ENCODE measurements at places on chromosomes 5 and 9.
A peak's percentile ranks its signal among the peaks of the same experiment; 100 is the strongest.

DNA sequence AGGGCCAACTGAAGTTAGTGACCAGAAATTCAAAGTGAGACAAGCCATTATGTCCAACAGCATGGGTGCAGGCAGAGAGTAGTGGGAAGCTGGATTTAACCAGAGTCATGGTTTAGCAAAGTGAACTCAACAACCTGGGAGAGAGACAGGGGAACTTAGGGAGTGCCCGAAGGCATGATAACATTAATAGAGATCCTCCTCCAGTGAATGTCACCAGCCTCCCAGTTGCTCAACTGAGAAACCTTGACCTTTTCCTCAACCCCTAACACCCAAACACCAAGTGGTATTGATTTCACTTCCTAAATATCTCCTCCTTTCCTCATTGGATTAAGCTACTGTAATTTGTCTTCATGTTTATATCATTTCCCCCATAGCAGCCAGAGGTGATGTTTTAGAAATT lies 42.6 kb downstream of the HMGCS1 start:
- H3K27ac ChIP-seq: no peak overlapping the region
- H3K4me1 ChIP-seq: no peaks in the 10 kb centered on the region
- no peaks in the 10 kb centered on the region for H3K36me3 ChIP-seq
- no peaks in the 10 kb centered on the region for H3K27me3 ChIP-seq
- DNase-seq: no peak

GRCh38 chr5:87877023-87877422 lies 391.6 kb downstream of the TMEM161B start:
- H3K27ac ChIP-seq: no peak overlapping the region
- no peak overlapping the region for H3K4me3 ChIP-seq
- no peaks in the 10 kb centered on the region for H3K36me3 ChIP-seq
- no peak for DNase-seq
- H3K27me3 ChIP-seq: no peaks in the 10 kb centered on the region

- no peak for DNase-seq
- no peak overlapping the region for H3K27ac ChIP-seq
- H3K4me3 ChIP-seq: no peak overlapping the region
- no peaks in the 10 kb centered on the region for H3K27me3 ChIP-seq
Measured at GRCh38 chr5:163596608-163597315, 91.3 kb downstream of the MAT2B start.

DNA sequence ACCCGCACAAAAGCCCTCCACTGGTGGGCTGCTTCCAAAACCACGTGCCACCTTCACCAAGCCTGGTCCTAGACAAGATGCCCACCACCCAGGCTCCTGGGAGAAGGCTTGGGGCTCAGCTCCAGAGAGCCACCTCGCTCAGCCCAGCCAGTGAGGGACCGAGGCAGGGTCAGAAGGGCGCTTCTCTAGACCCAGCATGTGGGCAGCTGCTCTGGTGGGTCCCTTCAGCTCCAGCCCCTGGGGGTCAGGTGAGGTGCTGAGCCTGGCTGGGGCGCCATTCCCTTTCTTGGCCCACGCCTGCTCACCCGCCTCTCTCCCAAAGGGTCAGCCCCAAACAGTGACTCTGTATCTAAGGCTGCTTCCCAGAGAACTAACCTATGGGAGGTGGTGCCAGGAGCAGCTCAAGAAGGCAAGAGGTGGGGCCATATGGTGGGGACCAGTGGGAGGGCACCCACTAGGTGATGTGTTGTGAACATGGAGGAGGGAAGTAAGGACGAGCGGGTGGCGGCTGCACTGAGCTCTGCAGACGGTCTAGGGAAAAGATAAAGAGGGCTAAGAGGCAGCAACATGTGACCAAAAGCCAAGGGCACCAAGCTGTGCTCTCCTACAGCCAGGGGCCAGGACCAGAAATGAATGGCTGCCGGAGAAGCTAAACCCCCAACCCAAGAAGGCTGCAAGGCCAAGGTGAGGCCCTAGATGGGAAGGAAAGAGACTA lies 79.3 kb downstream of the CAMSAP1 start:
- no peak for DNase-seq
- H3K27me3 ChIP-seq: no peaks in the 10 kb centered on the region
- H3K4me1 ChIP-seq: no peaks in the 10 kb centered on the region
- no peak overlapping the region for H3K4me3 ChIP-seq
- peaks cover 32% of the 10 kb centered on the region for H3K36me3 ChIP-seq
- H3K27ac ChIP-seq: no peak overlapping the region

DNA sequence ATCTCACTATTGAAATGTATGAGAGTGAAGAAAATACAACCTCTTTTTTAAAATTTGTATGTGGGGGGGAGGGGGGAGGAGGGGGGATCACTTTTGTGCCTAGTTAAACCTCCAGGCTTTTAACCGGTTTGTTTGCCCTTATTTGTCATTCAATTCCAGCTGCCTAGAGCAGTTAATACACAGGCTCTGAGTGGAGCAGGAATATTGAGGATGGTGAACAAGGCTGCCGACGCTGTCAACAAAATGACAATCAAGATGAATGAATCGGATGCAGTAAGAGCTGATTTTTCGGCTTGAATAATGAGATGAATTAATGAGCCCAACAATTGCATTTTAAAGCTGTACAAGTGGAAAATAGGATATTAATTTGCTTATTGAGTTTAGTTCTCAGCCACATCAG lies 28.7 kb upstream of the SNX24 start:
- DNase-seq: no peak
- H3K36me3 ChIP-seq: peaks cover 37% of the 10 kb centered on the region
- H3K27ac ChIP-seq: no peak overlapping the region

DNA sequence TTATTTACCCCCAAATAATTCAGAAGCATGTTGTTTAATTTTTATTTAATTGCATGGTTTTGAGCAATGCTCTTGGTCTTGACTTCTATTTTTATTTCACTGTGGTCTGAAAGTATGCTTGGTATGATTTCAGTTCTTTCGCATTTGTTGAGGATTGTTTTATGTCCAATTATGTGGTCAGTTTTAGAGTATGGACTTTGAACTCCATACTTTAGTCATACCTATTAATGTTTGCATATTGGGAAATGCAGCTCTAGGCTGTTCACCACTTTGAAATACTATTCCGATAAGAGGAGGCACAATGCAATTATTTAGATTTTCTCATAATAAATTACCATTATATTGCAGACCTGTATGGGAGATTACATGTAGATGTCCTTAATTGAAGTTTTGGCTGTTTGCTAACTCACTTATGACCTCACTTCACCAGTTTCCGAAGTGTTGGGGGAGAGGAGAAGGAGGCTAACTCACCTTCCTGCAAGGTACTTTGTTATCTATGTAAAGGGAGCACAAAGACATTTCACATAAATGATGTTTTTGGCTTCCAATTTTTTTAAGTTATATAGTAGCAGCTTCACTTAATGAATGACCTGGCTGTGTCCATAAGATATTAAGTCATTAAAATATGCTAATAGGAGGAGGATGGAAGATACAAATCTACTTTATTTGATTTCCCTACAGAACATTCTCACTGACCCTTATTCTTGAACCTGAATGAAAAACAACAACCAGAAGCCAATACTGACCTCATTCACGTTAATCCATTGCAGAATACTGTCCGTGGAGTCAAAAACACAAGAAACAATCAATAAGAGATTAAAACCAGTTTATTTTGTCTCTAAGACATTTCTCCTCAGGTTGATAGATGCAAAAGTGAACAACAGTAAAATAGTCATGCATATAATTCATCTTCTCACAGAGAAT lies 970.3 kb upstream of the ARRDC3 start:
- no peaks in the 10 kb centered on the region for H3K27me3 ChIP-seq
- DNase-seq: no peak
- no peak overlapping the region for H3K27ac ChIP-seq
- no peaks in the 10 kb centered on the region for H3K36me3 ChIP-seq
- no peaks in the 10 kb centered on the region for H3K4me1 ChIP-seq

- no peaks in the 10 kb centered on the region for H3K4me1 ChIP-seq
- no peak overlapping the region for H3K4me3 ChIP-seq
- H3K36me3 ChIP-seq: no peaks in the 10 kb centered on the region
- no peaks in the 10 kb centered on the region for H3K27me3 ChIP-seq
- no peak for DNase-seq
- H3K27ac ChIP-seq: no peak overlapping the region
Measured at GRCh38 chr5:88551724-88552345, 283.2 kb upstream of the TMEM161B start.

GRCh38 chr9:15293084-15293483 lies 13.9 kb downstream of the TTC39B start:
- H3K36me3 ChIP-seq: peaks cover 5% of the 10 kb centered on the region
- H3K4me1 ChIP-seq: peaks cover 38% of the 10 kb centered on the region

- no peaks in the 10 kb centered on the region for H3K4me1 ChIP-seq
- DNase-seq: no peak
- no peaks in the 10 kb centered on the region for H3K36me3 ChIP-seq
- no peak overlapping the region for H3K4me3 ChIP-seq
- no peaks in the 10 kb centered on the region for H3K27me3 ChIP-seq
Measured at GRCh38 chr5:179230061-179230461, 115.2 kb downstream of the ADAMTS2 start.

DNA sequence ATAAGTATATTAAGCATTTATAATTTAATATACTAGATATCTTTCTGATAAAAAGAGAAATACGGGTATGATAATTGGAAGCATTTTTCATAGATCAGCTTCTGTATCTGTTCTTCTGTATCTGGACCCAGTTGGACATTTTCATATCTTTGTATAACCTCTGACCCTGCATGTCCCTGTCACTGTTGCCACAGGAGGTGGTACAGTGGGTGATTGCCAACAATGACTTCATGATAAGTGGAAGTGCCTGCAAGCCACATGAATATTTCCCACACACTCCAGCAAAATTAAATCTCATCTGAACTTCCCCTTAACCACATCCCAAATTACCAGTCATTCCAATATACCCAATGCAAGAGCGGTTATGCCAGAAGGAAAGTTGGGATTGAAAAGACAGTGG lies 376.4 kb downstream of the ARRDC3 start:
- H3K27ac ChIP-seq: no peak overlapping the region
- H3K36me3 ChIP-seq: no peaks in the 10 kb centered on the region
- DNase-seq: no peak

GRCh38 chr5:128586848-128587247 lies 48.8 kb upstream of the FBN2 start:
- no peaks in the 10 kb centered on the region for H3K36me3 ChIP-seq
- no peak for DNase-seq
- H3K4me1 ChIP-seq: no peaks in the 10 kb centered on the region
- no peak overlapping the region for H3K4me3 ChIP-seq
- H3K27ac ChIP-seq: no peak overlapping the region

- H3K4me3 ChIP-seq: no peak overlapping the region
- peaks cover 8% of the 10 kb centered on the region for H3K27me3 ChIP-seq
- H3K27ac ChIP-seq: no peak overlapping the region
- peaks cover 19% of the 10 kb centered on the region for H3K4me1 ChIP-seq
- H3K36me3 ChIP-seq: no peaks in the 10 kb centered on the region
- DNase-seq: no peak
Measured at GRCh38 chr9:91904588-91905236, 45.3 kb downstream of the ROR2 start.

- peak; percentile 64 for DNase-seq
- peaks cover 6% of the 10 kb centered on the region for H3K4me1 ChIP-seq
- H3K36me3 ChIP-seq: no peaks in the 10 kb centered on the region
- H3K27me3 ChIP-seq: no peaks in the 10 kb centered on the region
- no peak overlapping the region for H3K4me3 ChIP-seq
Measured at GRCh38 chr5:39716532-39717028, 291.8 kb upstream of the DAB2 start.

DNA sequence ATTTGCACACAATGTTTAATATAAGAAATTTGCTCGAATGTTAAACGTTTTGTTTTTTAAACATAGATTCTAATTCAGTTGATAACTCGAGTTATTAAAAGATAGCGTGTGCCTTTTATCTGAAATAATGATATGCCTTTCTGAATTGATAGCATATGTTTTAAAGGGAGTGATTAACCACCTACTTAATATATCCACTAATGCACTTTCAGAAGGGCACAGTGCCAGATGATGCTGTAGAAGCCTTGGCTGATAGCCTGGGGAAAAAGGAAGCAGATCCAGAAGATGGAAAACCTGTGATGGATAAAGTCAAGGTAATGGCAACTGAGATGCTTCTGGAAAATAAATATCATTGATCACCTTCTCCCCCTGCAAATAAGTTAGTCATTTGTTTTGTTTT lies 53.9 kb downstream of the ERAP1 start:
- DNase-seq: no peak
- no peaks in the 10 kb centered on the region for H3K27me3 ChIP-seq
- H3K36me3 ChIP-seq: no peaks in the 10 kb centered on the region
- H3K4me1 ChIP-seq: no peaks in the 10 kb centered on the region

GRCh38 chr5:15044521-15044920 lies 172.9 kb upstream of the ANKH start:
- H3K27ac ChIP-seq: no peak overlapping the region
- no peak for DNase-seq
- H3K36me3 ChIP-seq: no peaks in the 10 kb centered on the region
- no peak overlapping the region for H3K4me3 ChIP-seq
- H3K27me3 ChIP-seq: no peaks in the 10 kb centered on the region

DNA sequence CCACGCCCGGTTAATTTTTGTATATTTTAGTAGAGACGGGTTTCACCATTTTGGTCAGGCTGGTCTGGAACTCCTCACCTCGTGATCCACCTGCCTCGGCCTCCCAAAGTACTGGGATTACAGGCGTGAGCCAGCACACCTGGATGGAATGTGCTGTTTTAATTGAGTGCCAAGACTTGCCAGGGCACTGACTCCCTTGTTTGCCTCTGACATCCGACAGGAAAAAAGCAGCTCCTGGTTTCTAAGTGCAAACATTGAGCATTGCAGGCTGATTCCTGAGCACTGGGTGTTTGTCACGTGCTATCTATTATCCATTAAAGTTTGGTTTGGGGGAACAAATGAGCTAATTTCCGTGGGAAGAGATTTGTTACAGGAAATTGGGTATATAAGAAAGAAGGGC lies 70.6 kb upstream of the CKMT2 start:
- no peaks in the 10 kb centered on the region for H3K27me3 ChIP-seq
- DNase-seq: no peak
- H3K27ac ChIP-seq: no peak overlapping the region
- no peaks in the 10 kb centered on the region for H3K4me1 ChIP-seq
- no peak overlapping the region for H3K4me3 ChIP-seq

DNA sequence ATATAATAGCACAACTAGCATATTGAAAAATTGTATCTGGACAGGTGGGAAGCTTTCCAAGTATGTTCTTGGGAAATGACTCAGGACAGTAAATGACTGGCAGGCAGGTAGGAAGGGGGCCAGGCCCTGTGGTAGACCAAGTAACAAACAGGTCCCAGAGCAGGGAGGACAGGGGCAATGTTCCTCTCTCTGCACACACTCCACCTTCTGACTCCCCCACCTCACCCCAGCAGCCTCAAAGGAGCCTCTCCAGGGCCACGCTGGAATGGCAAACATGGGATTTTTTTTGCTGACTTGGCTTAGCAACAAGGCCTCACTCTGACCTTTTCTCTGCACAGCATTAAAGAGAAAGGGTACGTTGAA lies 31.1 kb upstream of the IQGAP2 start:
- H3K4me1 ChIP-seq: no peaks in the 10 kb centered on the region
- no peak for DNase-seq
- H3K27ac ChIP-seq: no peak overlapping the region
- H3K4me3 ChIP-seq: no peak overlapping the region

- H3K27me3 ChIP-seq: no peaks in the 10 kb centered on the region
- DNase-seq: no peak
- H3K27ac ChIP-seq: no peak overlapping the region
- no peak overlapping the region for H3K4me3 ChIP-seq
- H3K4me1 ChIP-seq: no peaks in the 10 kb centered on the region
- H3K36me3 ChIP-seq: no peaks in the 10 kb centered on the region
Measured at GRCh38 chr5:54148067-54148845, 162.1 kb downstream of the ARL15 start.

- no peak for DNase-seq
- no peaks in the 10 kb centered on the region for H3K36me3 ChIP-seq
- no peaks in the 10 kb centered on the region for H3K4me1 ChIP-seq
- H3K27ac ChIP-seq: no peak overlapping the region
- no peak overlapping the region for H3K4me3 ChIP-seq
Measured at GRCh38 chr5:170937072-170937471, 75.3 kb downstream of the RANBP17 start.

All from DND-41 (cell line).